Chondrocyte (in vitro differentiated cells): ENCODE measurements at places on chromosomes 3 and 15. TPM values are rescaled to one million over a fixed set of nuclear protein-coding genes. Genes with fewer than 3 reads are reported as not detected.

DNA sequence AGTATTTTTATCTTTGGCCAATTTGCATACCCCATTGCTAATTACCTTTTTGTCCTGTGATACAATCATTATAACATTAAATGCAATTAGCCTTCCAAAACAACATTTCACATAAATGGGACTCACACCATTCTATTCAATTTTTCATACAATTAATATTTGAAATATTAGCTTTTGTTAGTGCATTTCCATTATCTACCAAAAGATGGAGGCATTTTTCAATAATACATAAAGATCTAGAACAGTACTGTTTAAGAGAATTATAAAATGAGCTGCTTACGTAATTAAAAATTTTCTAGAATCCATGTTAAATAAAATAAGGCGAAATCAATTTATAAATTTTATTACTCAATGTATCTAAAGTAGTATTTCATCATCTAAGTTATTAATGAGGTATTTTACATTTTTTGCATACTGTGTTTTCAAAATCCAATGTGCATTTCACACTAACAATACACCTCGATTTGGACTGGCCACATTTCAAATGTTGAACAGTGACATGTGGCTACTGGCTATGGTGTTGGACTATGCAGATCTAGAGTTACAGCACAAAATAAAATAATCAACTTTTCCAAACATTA, 74.3 kb downstream of the TJP1 start:
- no peak overlapping the region for H3K27ac ChIP-seq
- no peak for DNase-seq
- no peak overlapping the region for H3K4me3 ChIP-seq

GRCh38 chr3:73409138-73409763, 215.5 kb downstream of the PDZRN3 start:
- H3K27me3 ChIP-seq: no peaks in the 10 kb centered on the region
- H3K4me1 ChIP-seq: peaks cover 12% of the 10 kb centered on the region
- no peak overlapping the region for H3K27ac ChIP-seq
- no peak for DNase-seq
- no peak overlapping the region for H3K4me3 ChIP-seq

DNA sequence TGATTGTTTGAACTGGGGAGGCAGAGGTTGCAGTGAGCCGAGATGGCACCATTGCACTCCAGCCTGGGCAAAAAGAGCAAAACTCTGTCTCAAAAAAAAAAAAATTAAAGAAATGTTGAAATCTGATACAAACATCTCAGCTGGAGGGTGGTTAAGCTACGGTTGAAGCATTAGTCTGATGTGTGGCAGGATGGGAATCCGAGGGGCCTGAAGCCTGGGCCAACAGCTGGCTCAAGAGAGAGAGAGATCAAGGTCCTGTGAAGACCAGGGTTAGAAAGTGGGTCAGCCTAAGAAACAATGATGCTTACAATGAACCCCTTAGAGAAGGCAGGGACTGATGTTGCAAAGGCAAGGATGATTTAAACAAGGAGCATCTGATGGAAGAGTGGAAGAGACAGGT, 69.8 kb downstream of the CD200R1L start:
- no peaks in the 10 kb centered on the region for H3K27me3 ChIP-seq
- DNase-seq: no peak
- peaks cover 1% of the 10 kb centered on the region for H3K36me3 ChIP-seq
- H3K4me3 ChIP-seq: no peak overlapping the region
- peaks cover 74% of the 10 kb centered on the region for H3K4me1 ChIP-seq

GRCh38 chr15:60400944-60401343, 3.2 kb upstream of the ANXA2 start:
- peaks cover 13% of the 10 kb centered on the region for H3K36me3 ChIP-seq
- H3K4me1 ChIP-seq: peaks cover 53% of the 10 kb centered on the region
- no peaks in the 10 kb centered on the region for H3K27me3 ChIP-seq
- no peak for DNase-seq

DNA sequence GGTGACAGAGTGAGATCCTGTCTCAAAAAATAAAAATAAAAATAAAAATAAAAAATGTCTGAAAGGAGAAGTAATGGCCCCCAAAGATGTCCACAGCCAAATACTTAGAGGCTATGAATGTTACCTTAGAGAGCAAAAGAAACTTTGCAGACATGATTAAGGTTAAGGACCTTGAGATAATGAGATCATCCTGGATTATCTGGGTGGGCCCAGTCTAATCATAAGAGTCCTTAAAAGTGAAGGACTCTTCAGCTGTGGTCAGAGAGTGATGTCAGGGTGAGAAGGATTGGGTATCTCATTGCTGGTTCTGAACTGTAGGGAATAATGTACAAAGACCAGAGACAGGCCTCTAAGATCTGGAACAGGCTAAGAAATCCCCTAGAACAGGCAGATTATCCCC, 84.9 kb upstream of the POU1F1 start:
- no peaks in the 10 kb centered on the region for H3K36me3 ChIP-seq
- H3K4me1 ChIP-seq: peaks cover 11% of the 10 kb centered on the region
- peaks cover 5% of the 10 kb centered on the region for H3K27me3 ChIP-seq
- no peak overlapping the region for H3K4me3 ChIP-seq
- DNase-seq: no peak
- no peak overlapping the region for H3K27ac ChIP-seq

DNA sequence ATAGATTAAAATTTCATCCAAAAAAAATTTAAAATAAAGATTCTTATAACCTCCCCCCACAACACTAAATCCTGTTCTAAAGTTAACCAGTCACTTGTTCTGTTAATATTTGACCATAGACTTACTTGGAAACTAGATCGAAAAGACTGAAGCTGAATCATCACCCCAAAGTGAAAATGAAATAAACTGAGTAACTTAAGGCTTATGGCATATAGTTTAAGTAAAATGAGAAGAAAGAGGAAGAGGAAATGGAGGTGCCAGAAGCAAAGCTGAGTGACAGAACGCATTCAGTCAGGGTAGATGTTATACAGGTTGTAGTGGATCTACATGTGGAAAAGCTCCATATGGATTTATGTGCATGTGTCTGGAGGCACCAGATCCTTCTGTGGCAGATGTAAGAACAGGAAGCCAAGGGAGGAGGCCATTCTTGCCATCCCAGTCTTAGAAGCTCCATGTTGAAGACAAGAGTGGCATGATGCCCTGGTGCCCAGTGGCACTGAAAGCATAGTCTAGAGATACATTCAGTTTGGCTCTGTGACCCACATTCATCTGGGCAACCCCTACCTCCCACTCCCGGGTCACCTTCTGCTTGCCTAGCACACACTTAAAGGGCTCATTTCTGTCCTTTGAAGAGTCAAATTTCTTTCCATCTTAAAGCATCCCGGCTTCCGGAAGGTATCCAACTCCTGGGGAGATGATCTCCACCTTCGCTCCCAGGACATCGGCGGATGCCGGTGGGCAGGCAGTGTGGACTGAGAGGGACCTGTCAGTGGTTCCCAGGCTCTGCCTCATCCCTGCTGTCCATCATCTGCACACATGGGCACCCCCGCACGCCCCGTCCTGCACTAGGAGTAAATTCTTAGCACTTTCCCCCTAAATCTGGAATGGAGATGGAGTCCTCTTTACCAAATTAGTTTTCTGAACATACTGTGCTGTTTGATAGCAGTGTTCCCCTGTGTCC, 90.8 kb downstream of the NEO1 start:
- no peak for DNase-seq
- peaks cover 24% of the 10 kb centered on the region for H3K4me1 ChIP-seq
- H3K4me3 ChIP-seq: no peak overlapping the region
- H3K36me3 ChIP-seq: peaks cover 2% of the 10 kb centered on the region
- H3K27me3 ChIP-seq: no peaks in the 10 kb centered on the region

GRCh38 chr3:140705954-140706353, 28.1 kb downstream of the TRIM42 start:
- no peak for DNase-seq
- peaks cover 18% of the 10 kb centered on the region for H3K4me1 ChIP-seq
- H3K4me3 ChIP-seq: no peak overlapping the region
- peaks cover 2% of the 10 kb centered on the region for H3K27me3 ChIP-seq
- no peak overlapping the region for H3K27ac ChIP-seq
- H3K36me3 ChIP-seq: no peaks in the 10 kb centered on the region

DNA sequence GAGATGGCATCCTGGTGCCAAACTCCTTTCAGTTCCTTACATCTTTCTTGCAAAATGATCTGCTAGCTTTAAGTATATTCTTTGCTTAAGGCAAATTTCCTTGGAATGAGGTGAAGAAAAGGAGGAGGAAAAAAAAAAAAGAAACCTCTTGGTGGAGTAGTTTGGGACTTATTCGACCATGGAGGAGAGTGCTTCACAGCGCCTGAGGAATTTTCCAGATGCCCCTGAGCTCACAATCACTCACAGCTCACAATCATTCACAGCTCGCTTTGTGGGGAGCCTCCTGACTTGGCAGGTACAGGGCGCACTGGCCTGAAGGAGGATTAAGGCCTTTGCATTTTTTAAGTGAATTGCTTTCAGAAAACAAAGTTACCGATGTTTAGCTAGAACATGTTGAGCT, 53.9 kb downstream of the BOC start:
- H3K27ac ChIP-seq: no peak overlapping the region
- peaks cover 15% of the 10 kb centered on the region for H3K4me1 ChIP-seq
- DNase-seq: no peak
- no peaks in the 10 kb centered on the region for H3K27me3 ChIP-seq

DNA sequence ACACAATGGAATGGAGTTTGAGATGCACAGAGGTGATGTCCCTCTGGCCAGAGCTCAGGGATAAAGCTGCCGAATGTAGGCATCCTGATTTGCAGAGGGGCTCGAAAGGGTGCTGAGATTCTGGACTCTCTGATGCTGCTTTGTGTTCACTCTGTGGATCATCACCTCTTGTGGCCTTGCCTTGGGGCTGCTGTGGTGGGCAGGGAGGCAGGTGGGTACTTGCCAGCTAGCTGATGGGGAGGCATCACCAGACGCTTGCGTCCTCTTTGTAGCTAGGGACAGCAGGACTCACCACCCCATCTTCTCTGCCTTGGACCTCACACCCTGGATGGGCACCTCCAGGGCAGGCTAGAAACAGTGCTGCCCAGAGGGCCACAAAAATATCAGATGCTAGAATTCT, 14.6 kb upstream of the RASGRF1 start:
- peaks cover 71% of the 10 kb centered on the region for H3K27me3 ChIP-seq
- no peak overlapping the region for H3K27ac ChIP-seq
- DNase-seq: no peak
- H3K36me3 ChIP-seq: no peaks in the 10 kb centered on the region
- H3K4me1 ChIP-seq: no peaks in the 10 kb centered on the region

DNA sequence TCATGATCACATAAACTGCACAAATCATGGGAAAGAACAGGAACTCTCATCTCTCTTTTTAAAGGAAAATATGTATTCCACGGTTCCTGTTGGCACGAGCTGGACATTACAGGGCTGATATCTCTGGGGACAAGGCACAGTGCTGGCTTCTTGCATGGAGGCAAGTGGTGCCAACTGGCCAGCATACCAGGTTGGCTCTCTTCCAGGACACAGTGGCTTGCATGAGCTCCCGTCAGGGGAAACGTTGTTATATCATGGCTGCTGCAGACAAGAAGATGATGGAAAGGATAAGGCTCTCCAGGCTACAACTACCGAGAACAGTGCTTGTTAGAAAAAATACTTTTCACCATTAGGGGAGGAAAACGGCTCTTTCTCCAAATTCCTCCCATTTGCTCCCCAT, 283.9 kb downstream of the RORA start:
- H3K36me3 ChIP-seq: no peaks in the 10 kb centered on the region
- no peak for DNase-seq
- H3K27me3 ChIP-seq: no peaks in the 10 kb centered on the region

CP gene
- total RNA-seq: not detected in 3 replicates

SLC22A14 gene
- total RNA-seq: 0.62 to 1.2 TPM (median 0.75 TPM) in 3 replicates

C2CD4B gene
- 0.17 TPM in 1 of 3 replicates, not detected in the others for total RNA-seq
